ENCODE measurements at places on chromosomes 2 and 18.
A peak's percentile ranks its signal among the peaks of the same experiment; 100 is the strongest.

GRCh38 chr2:100733391-100734187, 86.3 kb upstream of the NPAS2 start:
- DNase-seq = peak; percentile 85

- no peak for DNase-seq
Observed at GRCh38 chr2:230868161-230868946, 3.6 kb downstream of the ITM2C start.

GRCh38 chr2:170038734-170039133, 139.2 kb upstream of the MYO3B start:
- DNase-seq = no peak

DNA sequence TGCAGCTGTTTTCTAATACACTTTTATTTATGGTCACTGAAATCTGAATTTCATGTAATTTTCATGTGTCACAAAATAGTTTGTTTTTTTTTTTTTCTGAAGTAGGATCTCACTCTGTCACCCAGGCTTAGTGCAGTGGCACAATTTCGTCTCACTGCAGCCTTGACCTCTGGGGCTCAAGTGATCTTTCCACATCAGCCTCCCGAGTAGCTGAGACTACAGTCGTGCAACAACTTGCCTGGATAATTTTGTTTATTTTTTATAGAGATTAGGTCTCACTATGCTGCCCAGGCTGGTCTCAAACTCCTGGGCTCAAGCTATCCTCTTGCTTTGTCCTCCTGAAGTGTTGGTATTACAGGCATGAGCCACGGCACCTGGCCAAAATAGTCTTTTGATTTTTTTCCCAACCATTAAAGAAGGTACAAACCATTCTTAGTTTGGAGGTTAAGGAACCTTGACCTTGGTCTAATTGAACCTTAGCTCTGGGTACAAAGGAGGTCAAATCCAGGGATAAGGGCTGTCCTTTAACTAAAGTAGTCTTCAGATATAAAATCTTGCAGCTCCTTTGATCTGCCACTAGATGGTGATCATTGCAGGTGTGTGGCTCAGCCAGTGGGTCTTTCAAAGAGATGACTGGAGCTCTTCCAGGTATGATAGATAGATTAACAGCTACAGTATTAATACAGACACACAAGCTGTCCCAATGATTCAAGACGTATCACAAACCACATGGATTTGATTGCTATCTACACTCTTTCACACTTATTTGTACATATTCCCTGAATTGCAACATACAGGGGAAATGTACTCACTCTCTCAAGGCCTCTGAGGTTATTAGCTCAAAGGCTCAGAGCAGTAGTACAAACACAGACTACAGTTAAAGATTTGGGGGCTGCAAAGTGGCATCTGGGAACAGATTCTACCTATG, 4.7 kb upstream of the KRCC1 start:
- DNase-seq = peak; percentile 58

DNA sequence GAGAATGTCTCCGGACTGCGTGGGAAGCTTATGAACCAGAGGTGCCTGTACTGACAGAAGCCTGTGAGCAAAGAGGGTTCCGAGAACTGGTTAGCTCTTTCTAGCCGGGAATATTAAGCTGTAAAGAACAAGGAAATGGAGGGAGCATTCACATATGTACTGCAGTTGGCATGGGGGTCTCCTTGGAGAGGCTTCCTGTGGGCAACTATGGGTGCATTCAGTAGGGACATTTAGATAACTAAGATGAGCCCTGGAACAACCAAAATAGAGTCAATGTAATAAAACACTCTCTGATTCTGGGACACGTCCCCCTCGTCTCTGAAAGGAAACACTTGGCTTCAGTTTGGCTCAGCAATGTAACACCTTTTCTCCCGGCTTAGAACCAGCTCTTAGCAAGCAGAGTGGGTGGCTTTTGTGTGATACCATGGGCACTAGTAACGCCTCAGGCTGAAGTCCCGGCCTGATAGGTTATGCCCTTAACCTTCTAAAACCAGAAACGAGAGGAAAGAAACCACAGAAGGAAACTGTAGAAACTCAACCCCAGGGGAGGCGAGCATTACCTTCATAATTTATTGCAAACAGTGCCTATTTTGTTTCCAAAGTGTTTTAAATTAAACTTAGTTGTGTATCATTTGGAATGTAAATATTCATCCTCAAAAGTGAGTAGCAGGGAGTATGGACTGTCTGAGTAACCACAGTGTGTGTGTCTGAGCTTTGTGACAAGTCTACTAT, 48.8 kb upstream of the LPIN2 start:
- no peak for DNase-seq

- DNase-seq = peak; percentile 53
Observed at GRCh38 chr2:162022290-162022945, 51.6 kb downstream of the DPP4 start.

DNA sequence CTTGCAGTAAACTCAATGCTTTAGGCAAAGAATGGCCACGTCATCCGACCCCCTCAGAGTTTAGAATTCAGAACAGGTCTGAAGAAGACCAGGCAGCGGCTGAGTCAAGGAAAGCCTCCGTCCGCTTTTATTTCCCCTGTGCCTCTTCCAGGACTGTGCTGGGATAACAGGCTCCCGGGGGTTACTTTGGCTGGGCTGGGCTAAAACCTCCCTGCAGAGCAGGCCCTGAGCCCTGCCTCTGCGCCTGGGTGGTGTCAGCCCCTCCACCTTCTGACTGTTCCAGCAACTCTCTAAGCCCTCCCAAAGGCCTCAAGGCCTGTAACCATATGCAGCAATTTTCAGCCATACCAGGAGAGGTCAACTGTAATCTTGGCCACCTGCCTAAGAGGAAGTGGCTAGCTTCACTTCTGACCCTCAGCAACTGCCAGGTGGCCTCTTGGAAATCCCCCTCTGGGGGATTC, 166.5 kb downstream of the RPIA start:
- peak; percentile 93 for DNase-seq

GRCh38 chr2:129913695-129914495, 65.6 kb upstream of the RAB6C start:
- no peak for DNase-seq

- DNase-seq = no peak
Observed at GRCh38 chr18:10153924-10154752, 240.3 kb downstream of the VAPA start.

GRCh38 chr2:96509114-96509846, 4.1 kb upstream of the NEURL3 start:
- DNase-seq = peak; percentile 91

DNA sequence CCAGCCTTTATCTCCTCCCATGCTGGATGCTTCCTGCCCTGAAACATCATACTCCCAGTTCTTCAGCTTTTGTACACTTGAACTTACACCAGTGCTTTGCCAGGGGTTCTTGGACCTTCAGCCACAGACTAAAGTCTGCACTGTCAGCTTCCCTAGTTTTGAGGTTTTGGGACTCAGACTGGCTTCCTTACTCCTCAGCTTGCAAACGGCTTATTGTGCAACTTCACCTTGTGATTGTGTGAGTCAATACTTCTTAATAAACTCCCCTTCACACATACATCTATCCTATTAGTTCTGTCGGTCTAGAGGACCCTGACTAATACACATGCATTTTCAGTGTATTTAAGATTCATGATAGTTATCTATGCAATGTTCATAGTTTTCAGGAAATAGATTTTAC, 35.8 kb upstream of the ZNF804A start:
- peak; percentile 39 for DNase-seq

GRCh38 chr2:241797441-241798080, 11.4 kb upstream of the NEU4 start:
- no peak for DNase-seq

Measured in choroid plexus epithelial cell (primary cell).